SK-N-SH (cell line): ENCODE measurements at places on chromosomes 1 and 21. TPM values are rescaled to one million over a fixed set of nuclear protein-coding genes. Genes with fewer than 3 reads are reported as not detected.

The NOS1AP gene
- polyA plus RNA-seq = 0.03 TPM in 2 replicates

The RGSL1 gene
- not detected in 2 replicates for polyA plus RNA-seq

The MCOLN2 gene
- not detected in 2 replicates for polyA plus RNA-seq

The SAMD11 gene
- polyA plus RNA-seq = 2.1 and 3.7 TPM in 2 replicates

The MNDA gene
- not detected in 2 replicates for polyA plus RNA-seq

The TMPRSS2 gene
- not detected in 2 replicates for polyA plus RNA-seq

The FGGY gene
- 10.3 and 13.3 TPM in 2 replicates for polyA plus RNA-seq

The PIGC gene
- polyA plus RNA-seq = 20.6 and 31.4 TPM in 2 replicates
